SK-N-SH (cell line): ENCODE measurements at places on chromosomes 2 and 18.

- DNase-seq: no peak
These were observed 38.7 kb upstream of the CTDP1 start for GRCh38 chr18:79640875-79641274.

DNA sequence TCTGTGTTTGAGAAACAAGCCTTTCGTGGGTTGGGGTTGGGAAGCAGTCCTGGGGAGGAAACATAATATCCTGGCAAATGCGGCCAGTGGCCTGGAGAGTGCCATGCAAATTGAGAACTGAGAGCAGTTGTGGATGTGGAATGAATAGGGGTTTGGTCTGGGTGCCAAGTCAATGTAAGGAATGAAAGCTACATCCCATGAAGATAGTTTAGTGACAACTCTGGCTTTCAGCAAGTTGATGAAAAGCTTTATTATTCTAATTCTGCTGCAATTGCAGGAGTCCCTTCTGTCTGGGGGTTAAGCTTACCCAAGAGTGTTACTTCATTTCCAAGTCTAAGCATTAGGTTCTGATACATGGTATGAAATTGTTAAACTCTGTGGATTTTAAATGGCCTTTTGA lies 771.6 kb downstream of the DPP10 start:
- no peak for DNase-seq

GRCh38 chr18:74351354-74351753 lies 35.7 kb downstream of the C18orf63 start:
- no peak for DNase-seq

DNA sequence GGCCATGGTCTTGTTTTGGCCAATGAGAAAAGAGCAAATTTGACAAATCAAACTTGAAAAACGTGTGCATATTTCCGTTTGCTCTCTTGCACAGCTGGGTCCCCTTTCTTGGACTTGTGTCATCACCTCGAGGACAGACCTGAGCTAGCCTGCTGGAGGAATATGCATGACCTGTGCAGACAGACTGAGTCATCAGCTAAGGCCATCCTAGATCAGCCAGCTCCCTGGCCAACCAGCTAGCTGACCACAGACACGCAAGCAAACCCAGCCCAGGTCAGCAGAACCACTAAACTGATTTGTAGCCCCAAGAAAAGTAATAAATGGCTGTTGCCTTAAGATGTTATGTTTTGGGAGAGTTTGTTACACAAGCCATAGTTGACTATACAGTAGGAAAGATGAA lies 61.3 kb upstream of the PAX3 start:
- DNase-seq: no peak

GRCh38 chr2:197181491-197181890 lies 129.1 kb downstream of the ANKRD44 start:
- no peak for DNase-seq

- no peak for DNase-seq
These were observed 439.2 kb downstream of the TNS1 start for GRCh38 chr2:217563565-217563964.

GRCh38 chr2:53827398-53828175 lies 32.2 kb downstream of the GPR75 start:
- no peak for DNase-seq

DNA sequence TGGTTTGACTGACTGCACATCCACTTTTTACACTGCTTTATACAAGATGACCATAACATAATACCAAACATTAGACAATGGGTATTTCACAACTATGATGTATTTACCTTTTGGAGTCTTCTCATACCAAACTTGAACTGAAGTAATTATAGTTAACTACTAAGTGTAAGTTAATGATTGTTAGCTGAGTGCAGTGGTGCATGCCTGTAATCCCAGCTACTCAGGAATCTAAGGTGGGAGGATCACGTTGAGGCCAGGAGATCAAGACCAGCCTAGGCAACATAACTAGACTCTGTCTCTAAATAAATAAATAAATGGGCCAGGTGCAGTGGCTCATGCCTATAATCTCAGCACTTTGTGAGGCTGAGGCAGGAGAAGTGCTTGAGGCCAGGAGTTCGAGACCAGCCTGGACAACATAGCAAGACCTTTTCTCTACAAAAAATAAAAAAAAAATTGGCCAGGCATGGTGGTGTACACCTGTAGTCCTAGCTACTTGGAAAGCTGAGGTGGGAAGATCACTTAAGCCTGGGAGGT lies 44.9 kb upstream of the ORC2 start:
- DNase-seq: no peak

- DNase-seq: no peak
These were observed 25.8 kb downstream of the BIN1 start for GRCh38 chr2:127080938-127081755.

GRCh38 chr2:61566566-61566965 lies 28.4 kb upstream of the XPO1 start:
- DNase-seq: no peak

GRCh38 chr2:28511871-28512606 lies 16.2 kb downstream of the PLB1 start:
- no peak for DNase-seq

GRCh38 chr2:138294451-138294850 lies 207.1 kb upstream of the SPOPL start:
- DNase-seq: no peak

DNA sequence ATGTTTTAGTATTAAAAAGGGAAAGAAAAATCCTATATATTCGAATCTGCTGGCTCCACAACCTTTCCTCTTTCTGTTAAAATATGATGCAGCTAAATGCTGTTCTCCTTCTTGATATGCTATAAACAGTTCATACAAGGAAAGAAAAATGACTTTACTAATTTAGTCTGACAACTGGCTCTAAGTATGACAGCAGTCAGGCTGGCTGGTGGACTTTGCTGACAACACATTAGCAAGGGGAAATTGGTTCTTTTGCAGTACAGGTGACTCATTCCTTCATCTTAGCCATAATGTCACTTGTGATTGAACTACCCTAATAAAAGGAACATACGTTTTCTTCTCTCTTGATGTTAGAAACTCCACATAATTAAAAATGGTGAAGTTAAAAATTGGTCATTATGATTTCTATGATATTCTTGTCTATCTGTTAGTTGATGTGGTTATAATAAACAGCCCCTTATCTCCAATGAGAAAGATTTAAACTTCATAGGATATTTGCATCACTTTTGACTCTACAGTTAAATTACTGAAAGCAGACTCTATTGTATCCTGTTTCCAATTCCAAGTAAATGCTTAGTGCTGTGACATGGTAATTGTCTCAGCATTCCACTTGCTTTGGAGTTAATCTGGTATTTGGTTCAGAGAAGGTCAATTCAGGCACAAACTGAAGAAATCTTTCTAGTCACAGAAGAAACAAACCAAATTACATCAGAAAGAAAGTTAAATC lies 315.3 kb upstream of the GULP1 start:
- DNase-seq: no peak

DNA sequence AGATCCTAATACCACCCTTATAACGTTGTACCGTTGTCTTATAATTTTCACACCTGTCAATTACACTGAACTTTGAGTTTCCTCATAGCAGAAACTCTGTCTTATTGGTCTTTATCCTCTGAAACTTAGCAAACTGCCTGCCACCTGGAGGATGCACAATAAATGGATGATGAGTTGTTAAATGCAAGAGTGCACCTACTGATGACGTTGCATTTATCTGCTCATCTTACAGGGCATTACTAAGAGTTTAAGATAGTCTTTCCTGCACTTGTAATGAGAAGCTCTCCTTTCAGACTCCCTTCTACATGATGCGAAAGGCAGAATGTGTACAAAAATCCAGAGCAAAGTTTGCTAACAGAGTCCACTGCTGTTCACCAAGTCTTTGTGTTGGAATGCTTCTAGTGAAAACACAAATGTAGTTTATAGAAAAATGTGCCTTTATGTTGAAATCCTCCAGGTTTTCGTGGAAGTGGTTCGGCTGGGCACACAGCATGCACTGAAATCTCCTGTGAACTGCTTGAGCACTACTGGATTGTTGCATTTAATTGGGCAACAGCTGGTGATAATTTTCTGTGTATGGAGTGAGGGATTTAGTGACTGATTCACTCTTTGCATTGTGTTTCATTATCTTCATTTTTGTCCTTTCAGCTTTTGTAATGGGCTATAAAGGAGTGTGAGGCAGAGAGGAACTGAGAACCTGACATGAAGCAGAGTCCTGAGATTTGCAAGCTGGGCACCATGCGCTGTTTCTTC lies 665.8 kb upstream of the ID2 start:
- DNase-seq: no peak

DNA sequence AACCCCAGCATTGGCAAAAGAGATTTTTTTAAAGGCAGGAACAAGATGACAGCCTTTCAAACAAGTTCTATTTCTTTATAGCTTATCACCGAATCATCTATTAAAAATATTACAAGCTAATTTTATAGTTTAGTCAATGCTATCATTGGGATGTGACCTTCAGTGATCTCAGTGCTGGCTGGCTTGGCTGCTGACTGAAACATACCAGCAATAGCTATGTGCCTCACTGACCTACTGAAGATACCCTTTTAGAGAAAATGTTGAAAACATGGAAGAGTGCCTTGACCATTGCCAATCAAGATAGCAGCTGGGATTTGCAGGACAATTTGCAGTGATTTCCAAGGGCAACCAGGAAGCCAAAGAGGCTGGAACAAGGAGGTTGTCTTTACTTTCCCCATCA lies 44.0 kb downstream of the CSRNP3 start:
- no peak for DNase-seq

GRCh38 chr2:19442731-19443130 lies 84.3 kb upstream of the OSR1 start:
- no peak for DNase-seq

GRCh38 chr2:25281522-25281921 lies 60.2 kb downstream of the DNMT3A start:
- DNase-seq: no peak

DNA sequence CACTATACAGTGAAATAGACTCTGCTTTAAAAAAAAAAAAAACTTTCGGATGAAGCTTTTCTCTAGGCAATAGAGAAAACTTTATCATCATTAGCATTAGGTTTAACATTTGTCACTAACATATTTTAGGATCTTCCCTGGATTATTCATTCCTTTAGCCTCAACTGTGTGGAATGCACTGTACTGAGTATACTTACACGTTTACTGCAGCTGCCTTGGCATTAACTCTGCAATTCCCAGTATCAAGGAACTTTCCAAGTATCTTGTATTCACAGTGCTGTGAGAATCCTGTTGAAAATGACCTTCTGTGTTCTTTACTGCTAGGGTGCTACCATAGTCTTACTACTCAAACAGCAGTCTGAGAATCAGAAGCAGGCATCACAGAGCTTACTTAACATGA lies 328.2 kb upstream of the COL3A1 start:
- no peak for DNase-seq

DNA sequence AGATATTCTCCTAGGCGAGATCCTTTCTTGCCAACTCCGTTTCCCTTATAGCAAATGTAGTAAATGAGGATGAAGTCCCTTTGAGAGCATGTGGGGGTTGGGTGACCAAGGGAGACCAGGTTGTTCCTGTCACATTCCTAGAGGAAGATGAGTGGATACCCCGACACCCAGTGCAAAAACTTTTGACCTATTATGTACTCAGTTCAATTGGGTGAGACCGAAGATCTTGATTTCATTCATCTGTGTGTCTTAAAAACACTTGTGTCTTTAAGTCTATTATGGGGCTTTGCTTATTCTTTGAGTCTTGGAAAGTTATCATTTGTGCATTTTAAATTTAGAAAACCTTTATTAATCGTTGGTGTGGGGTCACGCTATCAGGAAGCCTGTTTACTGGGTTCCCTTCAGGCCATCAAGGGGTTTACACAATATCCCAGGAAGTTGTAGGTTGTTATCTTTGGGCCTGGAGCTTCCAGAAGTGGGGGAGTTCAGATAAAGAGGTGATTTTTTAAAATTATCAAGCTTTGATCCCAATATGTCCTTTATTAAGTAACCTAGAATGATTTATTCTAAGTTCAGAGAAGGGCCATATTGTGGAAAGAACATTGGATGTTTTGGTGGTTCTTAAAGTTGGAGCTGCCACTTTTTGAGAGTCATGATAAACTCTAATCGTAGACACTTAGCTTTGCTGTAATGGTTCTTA lies 2.8 kb downstream of the RHOB start:
- no peak for DNase-seq

DNA sequence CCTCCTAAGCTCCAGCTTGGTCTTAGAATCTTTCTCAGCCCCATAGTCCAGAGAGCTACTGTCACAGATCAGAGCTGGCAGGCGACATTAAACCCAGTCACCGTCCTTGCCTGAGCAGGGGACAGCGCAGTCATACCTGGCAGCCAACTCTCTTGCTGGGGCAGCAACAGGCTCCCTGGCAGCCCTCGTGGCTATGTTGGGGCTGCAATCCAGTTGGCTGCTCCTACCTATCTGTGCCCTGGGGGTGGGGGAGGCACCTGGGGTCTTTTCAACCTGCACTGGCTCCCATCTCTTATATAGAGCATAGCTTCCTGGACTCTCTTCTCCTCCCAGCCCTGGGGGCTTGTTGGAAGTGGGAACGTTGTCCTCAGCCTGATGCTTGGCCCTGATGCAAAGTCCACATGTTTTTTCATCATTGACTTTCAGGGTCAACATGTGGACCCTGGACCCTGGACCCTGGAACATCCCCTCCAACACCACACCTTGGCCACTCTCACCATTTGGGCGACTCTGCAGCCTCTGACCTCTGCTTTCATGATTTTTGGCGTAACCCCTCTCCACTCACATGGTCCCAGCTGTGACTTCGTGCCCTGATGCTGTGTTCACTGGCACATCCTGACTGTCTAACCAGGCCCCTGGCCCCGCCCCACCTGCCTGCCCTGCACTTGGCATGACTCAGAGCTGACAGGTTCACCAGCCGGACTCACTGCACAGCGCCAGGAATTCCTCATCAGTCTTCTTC lies 45.6 kb downstream of the ATOH8 start:
- no peak for DNase-seq

- DNase-seq: no peak
These were observed 10.8 kb upstream of the LYPD6B start for GRCh38 chr2:149027590-149028250.

GRCh38 chr2:164504253-164504652 lies 117.0 kb downstream of the GRB14 start:
- DNase-seq: no peak

DNA sequence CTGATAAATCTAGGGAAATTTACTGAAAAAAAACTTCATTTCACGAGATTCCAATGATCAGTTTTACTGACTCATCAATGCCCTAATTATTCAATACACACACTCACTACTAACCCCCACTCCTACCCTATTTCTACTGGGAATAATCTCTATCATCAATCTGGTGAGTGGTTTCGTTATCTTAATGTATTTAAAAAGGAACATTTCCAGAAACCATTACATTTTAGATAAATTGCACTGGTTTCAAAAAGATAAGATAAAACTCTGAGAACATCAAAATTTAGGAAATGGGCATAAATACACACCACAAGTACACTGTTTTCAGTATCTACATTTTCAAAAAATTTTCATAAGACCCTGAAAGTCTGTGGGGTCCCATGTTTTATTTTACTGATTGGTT lies 471.4 kb upstream of the PKDCC start:
- peak; percentile 39 for DNase-seq
